GM12878 (cell line): ENCODE measurements at places on chromosomes 1 and 21. TPM values are rescaled to one million over a fixed set of nuclear protein-coding genes. Genes with fewer than 3 reads are reported as not detected.
A peak's percentile ranks its signal among the peaks of the same experiment; 100 is the strongest.

The TRPM2 gene
- 9.1 and 9.9 TPM in 2 replicates for total RNA-seq

The OR2M4 gene
- not detected in 2 replicates for total RNA-seq

- H3K4me1 ChIP-seq = peaks cover 3% of the 10 kb centered on the region; the same call in 1 of the 2 replicates
- no peaks in the 10 kb centered on the region for H3K27me3 ChIP-seq
- H3K27ac ChIP-seq = peak overlapping the region; percentile 85
These were observed 886 bp downstream of the ZMYM4 start for GRCh38 chr1:35269201-35269988.

DNA sequence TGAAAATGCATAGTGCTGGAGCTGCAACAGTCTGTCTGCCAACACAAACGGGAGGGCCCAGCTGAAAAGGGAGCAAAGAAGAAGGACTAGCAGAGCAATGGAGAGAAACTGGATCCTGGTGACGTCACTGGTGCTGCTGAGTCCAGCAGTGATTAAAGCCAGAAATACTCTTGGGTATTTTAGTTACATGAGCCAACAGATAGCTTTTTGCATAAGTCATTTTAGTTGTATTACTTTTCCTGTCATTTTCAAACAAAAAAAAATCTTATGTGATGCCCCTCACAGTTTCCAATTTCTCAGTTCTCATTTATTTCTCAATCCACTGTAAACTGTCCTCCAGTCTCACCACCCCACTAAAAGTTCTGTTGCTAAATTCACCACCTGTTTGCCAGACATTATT is 38.7 kb upstream of the NEK7 start:
- no peak overlapping the region for H3K27ac ChIP-seq
- H3K27me3 ChIP-seq = no peaks in the 10 kb centered on the region; the same call in 1 of the 2 replicates
- no peak for DNase-seq
- H3K4me3 ChIP-seq = no peak overlapping the region
- no peaks in the 10 kb centered on the region for H3K36me3 ChIP-seq
- no peaks in the 10 kb centered on the region for H3K4me1 ChIP-seq

DNA sequence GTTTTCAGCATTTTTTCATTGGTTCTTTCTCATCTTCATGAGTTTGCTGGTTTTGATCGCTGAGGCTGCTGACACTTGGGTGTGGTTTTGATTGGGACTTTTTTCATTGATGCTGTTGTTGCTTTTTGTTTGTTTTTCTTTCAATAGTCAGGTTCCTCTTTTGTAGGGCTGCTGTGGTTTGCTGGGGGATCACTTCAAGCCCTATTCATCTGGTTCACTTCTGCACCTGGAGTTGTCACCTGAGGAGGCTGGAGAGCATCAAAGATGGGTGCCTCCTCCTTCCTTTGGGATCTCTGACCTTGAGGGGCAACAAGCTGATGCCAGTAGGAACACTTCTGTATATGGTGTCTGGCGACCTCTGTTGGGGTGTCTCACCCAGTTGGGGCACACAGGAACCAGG is 1279.9 kb upstream of the TMPRSS15 start:
- DNase-seq = no peak
- no peak overlapping the region for H3K4me3 ChIP-seq
- no peaks in the 10 kb centered on the region for H3K27me3 ChIP-seq
- H3K36me3 ChIP-seq = no peaks in the 10 kb centered on the region
- no peak overlapping the region for H3K27ac ChIP-seq

DNA sequence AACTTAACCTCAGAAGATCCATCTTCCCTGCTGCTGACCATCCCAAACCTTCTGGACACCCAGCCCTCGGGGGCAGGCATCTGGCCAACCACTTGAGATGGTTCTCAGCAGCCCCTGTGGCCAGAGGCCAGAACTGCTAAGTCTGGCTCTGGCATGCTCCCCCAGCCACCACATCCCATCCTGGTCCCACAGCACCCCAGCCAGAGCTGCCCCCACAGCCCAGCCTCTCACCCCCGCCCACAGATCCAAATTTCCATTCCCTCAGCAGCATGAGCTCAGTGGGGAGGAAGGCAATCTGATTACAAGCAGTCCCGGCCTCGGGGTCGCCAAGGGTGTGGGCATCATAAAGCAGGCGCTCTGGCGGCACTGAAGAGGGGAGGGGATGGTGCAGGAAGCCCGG is 45.6 kb downstream of the GLIS1 start:
- H3K4me3 ChIP-seq = no peak overlapping the region
- H3K27me3 ChIP-seq = no peaks in the 10 kb centered on the region; the same call in none of the 2 replicates
- H3K4me1 ChIP-seq = no peaks in the 10 kb centered on the region
- H3K36me3 ChIP-seq = no peaks in the 10 kb centered on the region
- H3K27ac ChIP-seq = no peak overlapping the region

GRCh38 chr1:89472253-89472652 is 52.4 kb upstream of the LRRC8B start:
- H3K27ac ChIP-seq = no peak overlapping the region
- DNase-seq = no peak
- H3K4me1 ChIP-seq = no peaks in the 10 kb centered on the region
- H3K4me3 ChIP-seq = no peak overlapping the region
- H3K27me3 ChIP-seq = no peaks in the 10 kb centered on the region
